ENCODE measurements at places on chromosomes 2 and 18.

GRCh38 chr2:138607746-138608145 lies 106.2 kb downstream of the SPOPL start:
- DNase-seq: no peak

GRCh38 chr18:77495079-77495478 lies 245.4 kb downstream of the GALR1 start:
- no peak for DNase-seq

DNA sequence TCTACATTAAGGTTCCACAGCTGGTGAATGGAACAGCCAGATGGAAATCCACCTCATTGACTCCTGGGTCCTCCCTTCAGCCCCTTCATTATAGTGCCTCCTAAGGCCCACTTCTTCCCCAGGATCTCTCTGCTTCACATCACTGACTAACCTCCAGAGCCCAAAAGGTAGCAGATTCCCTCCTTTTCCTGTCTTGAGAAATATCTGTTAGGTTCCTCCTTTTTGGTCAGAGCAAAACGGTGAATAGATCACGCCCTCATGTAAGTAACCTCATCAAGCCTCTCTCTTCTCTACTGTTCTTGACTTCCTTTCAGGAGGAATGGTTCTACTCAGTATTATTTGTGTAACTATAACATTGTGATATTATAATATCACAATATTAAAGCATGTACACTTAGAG lies 155.0 kb upstream of the SRD5A2 start:
- DNase-seq: no peak

DNA sequence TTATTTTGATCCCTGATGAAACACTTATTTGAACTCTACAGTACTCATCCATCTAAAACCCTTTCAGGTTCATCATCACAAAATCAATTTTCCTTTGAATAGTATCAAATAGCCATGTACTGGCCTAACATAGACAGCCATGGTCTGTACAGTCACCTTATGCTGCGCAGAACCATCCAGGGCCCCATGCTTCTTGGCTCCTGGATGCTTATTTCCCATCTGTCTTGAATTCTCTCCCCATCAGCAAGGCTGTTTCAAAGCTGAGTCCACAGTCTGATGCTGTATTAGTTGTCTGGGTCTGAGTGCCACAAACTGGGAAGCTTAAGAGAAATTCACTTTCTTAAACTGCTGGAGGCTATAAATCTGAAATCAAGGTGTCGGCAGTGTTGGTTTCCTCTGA lies 290.2 kb downstream of the OSR1 start:
- no peak for DNase-seq

GRCh38 chr18:35324926-35325655 lies 19.1 kb downstream of the ZNF24 start:
- DNase-seq: no peak

GRCh38 chr2:238286551-238286950 lies 1.9 kb downstream of the PER2 start:
- DNase-seq: no peak

GRCh38 chr2:46434851-46435273 lies 44.5 kb upstream of the TMEM247 start:
- DNase-seq: no peak

DNA sequence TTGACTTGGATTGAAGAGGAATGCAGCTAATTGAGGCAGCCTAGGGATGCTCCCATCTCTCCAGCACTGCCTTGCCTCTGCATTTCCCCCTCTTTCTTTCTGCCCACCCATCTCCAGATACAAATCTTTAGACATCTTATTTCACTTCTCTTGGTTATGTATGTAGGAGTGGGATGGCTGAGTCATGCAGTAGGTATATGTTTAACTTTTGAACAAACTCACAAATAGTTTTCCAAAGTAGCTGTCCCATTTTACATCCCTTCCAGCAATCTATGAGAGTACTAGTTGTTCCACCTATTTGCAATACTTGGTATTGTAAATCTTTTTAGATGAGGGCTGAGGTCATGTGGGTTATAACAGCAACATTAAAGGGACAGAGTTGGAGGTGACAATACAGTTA lies 329.9 kb downstream of the DYSF start:
- DNase-seq: no peak

- DNase-seq: no peak
These were observed 65.7 kb upstream of the GLI2 start for GRCh38 chr2:120669971-120670370.

DNA sequence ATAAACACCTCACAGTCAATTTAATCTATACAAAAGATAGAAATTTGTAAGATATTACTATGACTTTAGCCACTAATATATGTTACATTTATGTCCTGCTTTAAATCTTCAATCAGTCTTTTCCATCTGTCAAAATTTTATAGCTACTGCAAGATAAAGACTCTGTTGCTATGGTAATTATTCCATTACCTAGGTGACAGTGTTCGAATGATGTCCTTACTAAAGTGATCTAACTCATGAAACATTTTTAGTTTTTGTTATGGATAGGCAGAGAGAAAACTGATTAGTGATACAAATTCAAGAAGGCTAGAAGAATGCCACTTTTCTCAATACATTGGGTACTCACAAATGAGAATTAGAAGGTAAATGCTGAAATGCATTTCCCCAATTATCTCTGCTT lies 359.9 kb upstream of the FSHR start:
- no peak for DNase-seq

DNA sequence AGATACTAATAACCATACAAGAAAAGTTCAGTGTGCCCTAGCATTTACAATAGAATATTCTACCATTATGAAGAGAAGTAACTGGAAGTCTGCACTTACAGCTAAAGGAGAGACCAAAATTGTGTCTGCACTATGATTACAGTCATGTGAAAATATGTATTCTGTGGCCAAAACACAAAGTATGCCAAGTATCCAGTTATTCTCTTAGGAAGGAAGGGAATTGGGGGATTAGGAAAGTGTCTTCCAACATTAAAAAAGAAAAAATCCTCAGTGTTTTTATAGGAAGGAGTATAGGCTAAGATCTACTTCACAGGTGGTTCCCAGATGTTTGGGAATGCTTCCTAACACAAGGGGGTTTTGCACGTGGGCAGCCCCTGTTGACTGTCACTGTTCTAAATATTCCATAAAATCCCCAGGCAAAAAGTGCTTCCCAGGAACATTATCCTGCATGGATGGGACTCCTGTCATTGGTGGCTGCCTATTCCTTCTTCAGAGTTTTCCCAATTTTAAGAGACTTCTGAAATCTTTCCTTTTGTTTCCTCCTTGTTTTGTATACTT lies 180.2 kb upstream of the KLHL29 start:
- no peak for DNase-seq

DNA sequence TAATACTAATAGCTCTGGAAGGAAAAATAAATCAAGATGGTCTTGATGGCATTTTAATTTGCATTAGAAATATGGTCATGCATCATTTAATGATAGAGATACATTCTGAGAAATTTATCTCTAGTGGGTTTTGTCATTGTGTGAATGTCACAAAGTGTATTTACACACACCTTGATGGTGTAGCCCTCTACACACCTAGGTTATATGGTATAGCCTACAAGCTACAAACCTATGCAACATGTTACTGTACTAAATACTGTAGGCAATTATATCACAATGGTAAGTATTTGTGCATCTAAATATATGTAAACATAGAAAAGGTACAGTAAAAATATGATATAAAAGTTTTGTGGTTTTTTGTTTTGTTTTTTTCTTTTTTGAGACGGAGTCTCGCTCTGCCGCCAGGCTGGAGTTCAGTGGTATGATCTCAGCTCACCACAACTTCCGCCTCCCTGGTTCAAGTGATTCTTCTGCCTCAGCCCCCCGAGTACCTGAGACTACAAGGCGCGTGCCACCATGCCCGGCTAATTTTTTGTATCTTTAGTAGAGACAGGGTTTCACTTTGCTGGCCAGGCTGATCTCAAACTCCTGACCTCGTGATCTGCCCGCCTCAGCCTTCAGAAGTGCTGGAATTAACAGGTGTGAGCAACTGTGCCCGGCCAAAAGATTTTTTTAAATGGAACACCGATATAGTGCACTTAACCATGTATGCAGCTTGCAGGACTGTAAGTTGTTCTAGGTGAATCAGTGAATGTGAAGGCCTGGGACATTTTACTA lies 83.7 kb upstream of the UBXN4 start:
- peak; percentile 42 for DNase-seq

- no peak for DNase-seq
These were observed 14.7 kb downstream of the CAPN13 start for GRCh38 chr2:30792521-30792920.

GRCh38 chr2:224594840-224595239 lies 9.7 kb upstream of the CUL3 start:
- DNase-seq: no peak

- DNase-seq: no peak
These were observed 206.1 kb upstream of the REV1 start for GRCh38 chr2:99695944-99696253.

- no peak for DNase-seq
These were observed 49.4 kb downstream of the HNMT start for GRCh38 chr2:138013639-138014038.

Measured in effector CD8-positive, alpha-beta T cell (primary cell).